ENCODE measurements at places on chromosomes 3 and 15.

DNA sequence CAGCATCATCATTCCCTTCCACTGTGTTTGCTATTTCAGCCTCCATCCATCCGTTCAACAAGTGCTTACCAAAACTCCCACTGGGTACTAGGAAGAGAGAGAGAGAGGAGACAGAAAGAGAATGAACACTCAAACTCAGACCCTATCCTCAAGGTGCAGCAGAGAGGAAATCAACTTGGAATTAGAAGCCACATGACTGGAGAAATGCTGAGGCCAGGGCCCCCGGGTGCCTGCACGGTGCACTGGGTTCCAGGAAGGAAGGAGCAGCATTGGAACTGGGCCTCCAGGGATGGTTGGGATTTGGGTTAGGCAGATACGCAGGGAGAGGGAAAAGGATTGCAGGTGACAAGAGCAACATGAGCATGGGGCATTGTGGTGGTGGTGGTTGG, 30.0 kb downstream of the CORO2B start:
- DNase-seq = no peak

- no peak for DNase-seq
Measured at GRCh38 chr15:79922512-79923078, 25.8 kb upstream of the MTHFS start.

DNA sequence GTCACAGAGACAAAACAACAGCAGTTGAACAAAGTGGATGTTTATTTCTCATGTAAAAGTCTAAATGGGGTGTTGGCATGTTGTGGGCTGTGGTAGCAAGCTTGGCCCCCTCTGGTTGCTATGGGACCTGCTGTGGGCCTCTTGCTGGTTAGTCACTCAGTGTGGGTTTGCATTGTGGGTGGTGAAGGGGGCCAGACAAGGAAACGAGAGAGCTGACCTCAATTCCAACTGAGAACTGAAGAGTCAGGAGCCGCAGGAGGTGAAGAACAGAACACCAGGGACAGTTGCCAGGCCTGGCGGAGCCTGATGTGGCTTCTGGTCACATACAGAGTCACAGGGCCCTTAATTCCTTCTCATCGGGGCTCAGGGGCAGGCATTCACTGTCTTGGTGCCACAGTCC, 1.9 kb upstream of the ADPGK start:
- DNase-seq = no peak

- DNase-seq = no peak
Measured at GRCh38 chr3:183437061-183437460, 8.6 kb upstream of the MCF2L2 start.

DNA sequence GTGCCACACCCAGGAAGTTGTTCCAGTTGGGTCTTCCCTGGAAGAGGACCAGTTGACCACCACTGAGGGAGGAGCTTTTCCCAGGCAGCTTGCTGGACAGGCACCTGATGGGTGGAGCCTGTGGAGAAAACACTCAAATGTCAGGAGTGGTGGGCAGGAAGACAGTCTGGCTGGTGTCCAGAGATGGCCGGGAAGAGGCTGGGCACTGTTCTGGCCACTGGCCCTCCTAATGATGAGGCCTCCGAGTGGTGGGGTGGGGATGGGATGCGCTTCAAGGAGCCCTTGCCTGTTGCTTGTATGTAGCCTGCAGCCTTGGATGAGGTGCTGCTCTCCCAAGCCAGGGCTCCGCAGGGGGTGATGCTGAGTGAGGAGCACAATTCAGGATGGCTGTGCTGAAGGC, 12.3 kb downstream of the PLEKHO2 start:
- DNase-seq = no peak

DNA sequence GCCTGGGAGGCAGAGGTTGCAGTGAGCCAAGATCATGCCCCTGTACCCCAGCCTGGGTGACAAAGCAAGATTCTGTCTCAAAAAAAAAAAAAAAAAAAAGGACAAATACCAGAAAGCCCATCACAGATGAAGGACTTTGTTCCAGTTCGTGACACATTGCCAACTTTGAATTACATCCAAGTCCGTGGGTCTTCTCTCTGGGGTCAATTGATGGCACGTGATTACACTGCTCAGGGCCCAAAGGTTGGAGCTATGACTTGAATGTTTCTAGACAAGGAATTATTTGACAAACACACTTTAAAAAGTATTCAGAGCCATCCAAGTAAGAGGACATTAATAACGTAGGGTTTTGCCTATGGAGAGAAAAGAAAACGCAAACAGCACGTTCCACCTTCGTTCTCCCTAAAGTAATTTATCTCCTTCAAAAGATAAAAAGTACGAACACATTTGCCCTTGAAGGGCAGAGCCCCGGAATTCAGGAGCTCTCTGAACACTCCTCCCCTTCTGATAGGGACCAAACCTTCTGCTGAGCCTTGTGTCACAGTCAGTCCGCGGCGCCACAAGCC, 31.3 kb upstream of the ST3GAL6 start:
- DNase-seq = no peak

DNA sequence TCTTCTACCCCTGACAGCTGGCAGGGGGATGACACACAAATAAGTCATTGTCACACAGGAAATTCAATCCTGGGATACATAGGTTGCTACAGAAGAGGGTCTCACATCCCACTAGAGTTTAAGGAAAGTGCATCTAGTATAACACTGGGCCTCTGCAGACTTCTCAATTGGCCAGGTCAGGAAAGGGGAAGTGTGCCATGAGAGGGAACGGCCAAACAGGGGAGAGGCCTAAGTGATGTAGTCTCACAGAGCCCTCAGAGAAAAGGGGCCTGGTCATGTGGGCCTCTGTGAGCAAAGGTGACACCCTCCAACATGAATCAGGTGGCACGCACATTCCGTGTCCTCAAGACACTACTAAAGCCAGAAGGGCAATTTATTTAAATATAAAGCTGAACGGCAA, 11.2 kb downstream of the ZXDC start:
- no peak for DNase-seq

DNA sequence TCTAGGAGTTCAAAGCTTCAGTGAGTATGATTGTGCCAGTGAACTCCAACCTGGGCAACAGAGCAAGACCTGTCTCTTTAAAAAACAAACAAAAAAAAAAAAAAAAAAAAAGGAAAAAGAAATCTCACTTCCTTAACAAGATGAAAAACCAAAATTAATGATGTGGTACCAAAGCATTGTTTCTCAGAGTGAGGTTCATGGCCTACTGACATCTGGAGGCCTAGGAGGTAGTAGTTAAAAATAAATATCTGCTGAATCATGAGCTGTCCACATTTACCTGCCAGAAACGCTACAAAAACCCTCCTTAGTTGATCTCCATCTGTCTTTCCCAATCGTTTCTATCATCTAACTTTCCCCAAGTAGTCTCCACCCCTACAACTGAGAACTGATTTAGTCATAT, 51.2 kb downstream of the EPHA6 start:
- DNase-seq = no peak

Measured in NCI-H2171 (cell line).